NCI-H226 (cell line): ENCODE measurements at places on chromosomes 6 and 20.

GRCh38 chr6:1068068-1068467, 243.8 kb upstream of the FOXQ1 start:
- DNase-seq: peak; percentile 42

DNA sequence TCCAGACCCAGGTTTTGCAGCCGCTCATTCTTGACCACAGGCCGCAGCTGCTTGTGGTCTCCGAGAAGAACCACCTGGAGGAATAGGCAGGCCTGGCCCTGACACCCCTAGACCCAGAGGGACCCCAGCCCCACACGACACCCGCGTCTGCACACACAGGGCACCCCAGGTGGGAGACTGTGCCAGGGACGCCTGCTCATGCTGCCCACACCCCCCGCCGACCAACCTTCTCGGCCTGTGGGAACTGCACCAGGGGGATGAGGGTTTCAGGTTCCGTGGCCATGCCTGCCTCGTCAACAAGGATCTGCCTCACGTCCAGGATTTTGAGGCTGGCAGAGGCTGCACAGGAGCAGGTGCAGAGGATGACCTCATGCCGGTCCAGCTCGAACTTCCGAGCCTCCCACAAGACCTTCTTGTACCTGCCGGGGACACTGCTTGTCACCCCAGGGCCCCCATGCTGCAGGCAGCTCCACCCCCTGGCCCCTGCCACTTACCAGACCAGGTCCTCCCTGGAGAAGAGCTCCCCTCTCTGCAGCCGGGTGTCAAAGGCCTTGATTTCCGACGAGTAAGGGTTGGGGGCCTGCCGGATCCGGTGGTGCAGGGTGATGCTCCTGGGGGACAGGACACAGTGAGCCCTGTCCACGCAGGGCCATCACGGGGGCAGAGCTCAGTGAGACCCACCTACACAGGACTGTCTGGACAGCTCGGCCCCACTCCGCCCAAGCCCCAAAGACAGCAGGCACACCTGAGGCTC, 7.1 kb downstream of the FNDC11 start:
- DNase-seq: no peak

DNA sequence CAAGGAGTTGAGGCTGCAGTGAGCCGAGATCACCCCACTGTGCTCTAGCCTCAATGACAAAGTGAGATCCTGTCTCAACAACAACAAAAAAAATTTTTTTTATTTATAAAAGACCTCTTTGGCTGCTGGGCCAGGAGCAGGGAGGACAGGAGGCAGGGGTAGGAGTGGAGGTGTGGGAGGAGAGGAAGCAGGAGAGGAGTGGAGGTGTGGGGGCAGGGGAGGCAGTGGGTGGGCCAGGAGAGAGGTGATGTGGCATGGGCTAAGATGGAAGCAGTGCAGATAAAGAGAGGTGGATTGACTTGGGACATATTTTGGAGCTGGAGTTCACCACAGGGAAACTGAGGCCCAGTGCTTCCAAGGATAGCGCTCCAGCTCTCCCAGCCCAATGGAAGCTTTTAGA, 13.4 kb upstream of the CSNK2A1 start:
- DNase-seq: no peak

DNA sequence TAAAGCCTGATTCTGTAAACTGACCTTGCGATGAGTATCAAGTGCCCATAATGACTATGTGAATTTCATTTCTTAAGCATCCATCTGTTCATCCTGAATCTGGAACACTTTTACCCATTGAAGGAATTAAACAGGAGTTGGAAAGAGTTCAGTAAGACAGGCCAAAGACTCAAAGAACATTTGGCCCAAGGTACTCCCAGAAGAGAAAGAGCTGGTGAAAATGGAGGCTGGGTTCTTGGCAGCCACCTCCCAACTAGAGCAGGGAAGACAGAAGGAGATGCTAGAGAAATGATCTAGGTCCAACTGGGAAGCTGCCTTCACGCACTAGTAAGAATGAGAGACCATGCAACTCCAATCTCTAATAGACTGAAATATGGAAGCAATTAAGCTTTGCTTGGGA, 290.8 kb upstream of the RNF24 start:
- no peak for DNase-seq

GRCh38 chr6:7088076-7088742, 19.6 kb upstream of the RREB1 start:
- no peak for DNase-seq

- peak; percentile 99 for DNase-seq
Observed at GRCh38 chr6:7058250-7058923, 49.4 kb upstream of the RREB1 start.
